ENCODE measurements at places on chromosomes 6 and 20.
A peak's percentile ranks its signal among the peaks of the same experiment; 100 is the strongest.

DNA sequence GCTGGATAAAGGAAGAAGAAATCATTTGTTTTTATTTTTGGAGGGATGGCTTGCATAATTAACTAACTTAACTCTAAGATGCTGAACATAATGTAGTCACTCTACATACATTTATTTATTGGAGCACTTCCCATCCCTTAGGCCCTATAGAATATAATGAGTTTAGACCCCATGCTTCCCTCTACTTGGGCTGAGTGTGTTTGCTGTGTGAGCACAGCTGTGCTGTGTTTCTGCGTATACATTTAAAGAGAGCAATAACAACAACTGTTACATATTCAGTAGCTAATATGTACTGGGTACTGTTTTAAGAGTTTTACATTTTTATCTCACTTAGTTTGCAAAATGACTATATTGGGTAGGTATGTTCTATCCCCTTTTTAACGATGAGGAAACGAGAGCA lies 736.6 kb upstream of the NRSN1 start:
- DNase-seq, result no peak

DNA sequence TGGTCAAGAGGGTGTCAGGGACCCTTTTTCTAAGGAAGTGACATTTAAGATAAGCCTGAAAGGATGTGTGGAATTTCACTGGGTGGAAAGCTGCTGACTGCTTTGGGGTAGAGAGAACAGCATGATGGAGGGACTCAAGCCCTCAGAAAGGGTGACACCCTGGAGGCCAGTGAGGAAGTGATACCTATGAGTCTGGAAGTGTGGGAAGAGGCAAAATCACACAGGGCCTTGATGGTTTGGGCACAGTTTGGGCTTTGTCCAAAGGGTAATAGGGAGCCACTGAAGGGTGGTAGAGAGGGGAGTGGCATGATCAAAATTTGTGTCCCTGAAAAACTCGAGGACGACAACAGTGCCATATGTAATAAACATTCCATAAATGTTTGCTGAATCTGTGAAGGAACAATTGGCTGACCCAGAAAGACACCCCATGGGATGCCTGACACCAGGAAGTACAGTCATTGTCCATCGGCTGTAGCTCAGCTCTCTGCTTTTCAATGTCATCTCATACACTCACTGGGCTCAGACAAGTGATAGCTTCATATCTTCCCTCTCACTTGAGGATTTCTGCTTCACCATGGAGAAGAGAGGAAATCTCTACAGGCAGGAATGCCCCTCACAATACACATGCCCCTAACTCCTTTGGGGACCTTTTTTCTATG lies 21.3 kb downstream of the CASS4 start:
- DNase-seq, result no peak

GRCh38 chr6:147238164-147238563 lies 33.9 kb downstream of the STXBP5 start:
- no peak for DNase-seq

- DNase-seq, result peak; percentile 86
Observed at GRCh38 chr6:7725849-7726415, at the start of gene BMP6. BMP6 (plus strand) TSS chr6:7726099; CDS start chr6:7726956, 857 bp downstream.

DNA sequence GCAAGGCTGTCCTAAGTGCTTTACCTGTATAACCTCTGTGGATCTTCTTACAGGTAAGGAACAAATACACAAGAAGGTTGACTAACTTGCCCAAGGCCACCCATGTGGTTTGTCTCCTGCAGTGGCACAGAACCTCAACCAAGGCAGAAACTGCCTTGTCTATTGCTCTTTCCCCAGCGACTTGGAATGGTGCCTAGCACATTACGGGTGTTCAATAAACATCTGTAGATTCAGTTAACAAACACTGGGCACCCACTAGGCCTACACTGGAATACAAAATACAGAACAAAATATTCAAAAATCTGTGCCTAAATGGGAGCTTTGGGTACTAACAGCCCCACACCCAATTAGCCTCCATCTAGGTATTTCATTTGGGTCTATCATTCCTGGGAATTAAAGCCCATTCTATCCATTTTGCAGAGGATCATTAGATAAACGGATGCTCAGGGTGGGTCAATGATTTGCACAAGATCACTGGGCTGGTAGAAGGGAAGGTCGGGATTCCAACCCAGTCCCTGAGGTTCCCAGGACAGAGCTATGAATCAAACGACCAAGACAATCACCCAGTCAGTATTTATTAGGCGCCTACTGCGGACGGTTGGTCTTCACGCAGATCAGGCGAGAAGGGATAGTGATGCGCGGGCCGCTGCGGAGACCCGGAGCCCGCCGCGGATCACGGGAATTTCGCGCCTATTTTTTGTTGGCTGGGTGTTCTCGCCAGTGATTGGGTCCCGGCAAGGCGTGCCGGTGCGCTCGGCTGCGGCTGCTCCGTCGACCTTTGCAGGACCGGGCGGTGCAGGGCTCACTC lies at the start of gene STK35:
Gene STK35, plus strand, starts transcription at position 771 of the 808 bp plus-strand sequence. CDS start 55 bp downstream, outside the sequence.
- peak; percentile 85 for DNase-seq

- no peak for DNase-seq
Observed at GRCh38 chr6:166023273-166023989, 144.2 kb downstream of the TBXT start.

Data from heart right ventricle (tissue), 16 donors.